A549 treated with Hydrocortisone at 1 μM for 4 hours (cell line): ENCODE measurements at places on chromosomes 1 and 21. TPM values are rescaled to one million over a fixed set of nuclear protein-coding genes. Genes with fewer than 3 reads are reported as not detected.

The PGLYRP3 gene
- not detected in 5 replicates for total RNA-seq

The SLC16A4 gene
- 26.6 to 43.5 TPM (median 33.7 TPM) in 5 replicates for total RNA-seq

The FGGY gene
- 1.8 to 2.3 TPM (median 2.2 TPM) in 5 replicates for total RNA-seq

The SPATA17 gene
- total RNA-seq: 2.2 to 2.8 TPM (median 2.2 TPM) in 5 replicates

The MPZ gene
- total RNA-seq: 0.13 to 0.27 TPM (median 0.21 TPM) in 4 of 5 replicates, not detected in the other

The NMNAT2 gene
- 0.35 to 0.71 TPM (median 0.51 TPM) in 5 replicates for total RNA-seq

The KRTAP6-2 gene
- not detected in 5 replicates for total RNA-seq

The FAM131C gene
- 13.8 to 19.9 TPM (median 17.8 TPM) in 5 replicates for total RNA-seq

The LRRC71 gene
- total RNA-seq: 0.05 to 0.23 TPM (median 0.17 TPM) in 5 replicates

The CYYR1 gene
- total RNA-seq: not detected in 5 replicates

The RHCE gene
- total RNA-seq: 0.25 TPM in 1 of 5 replicates, not detected in the others

The IFI44 gene
- total RNA-seq: 0.16 to 0.79 TPM (median 0.43 TPM) in 5 replicates

The SLC5A9 gene
- total RNA-seq: 0.03 to 0.15 TPM (median 0.09 TPM) in 4 of 5 replicates, not detected in the other

The HORMAD1 gene
- 6.7 to 11.9 TPM (median 9.5 TPM) in 5 replicates for total RNA-seq

The LSS gene
- 14.7 to 17.7 TPM (median 15.0 TPM) in 5 replicates for total RNA-seq

The AMIGO1 gene
- total RNA-seq: 0.86 to 1.3 TPM (median 1.1 TPM) in 5 replicates

The GPR157 gene
- 4.2 to 7.1 TPM (median 5.2 TPM) in 5 replicates for total RNA-seq

The FMO2 gene
- not detected in 5 replicates for total RNA-seq

The HAO2 gene
- total RNA-seq: 0.05 TPM in 1 of 5 replicates, not detected in the others

The INSRR gene
- not detected in 5 replicates for total RNA-seq

The RHBDL2 gene
- 1.7 to 2.3 TPM (median 2.1 TPM) in 5 replicates for total RNA-seq

The C1orf87 gene
- not detected in 5 replicates for total RNA-seq

The PPIAL4G gene
- total RNA-seq: not detected in 5 replicates

The CRYAA gene
- not detected in 5 replicates for total RNA-seq

The NPHS2 gene
- total RNA-seq: not detected in 5 replicates

The OR2L3 gene
- not detected in 5 replicates for total RNA-seq

The TMEM52 gene
- 0.44 to 1.4 TPM (median 0.93 TPM) in 5 replicates for total RNA-seq

The TSPEAR gene
- not detected in 5 replicates for total RNA-seq

The NOS1AP gene
- total RNA-seq: 0.18 to 0.33 TPM (median 0.21 TPM) in 5 replicates

The IL19 gene
- total RNA-seq: not detected in 5 replicates

The AZIN2 gene
- total RNA-seq: 0.66 to 1.2 TPM (median 0.93 TPM) in 5 replicates

The TMEM240 gene
- total RNA-seq: 0.24 to 0.70 TPM (median 0.38 TPM) in 4 of 5 replicates, not detected in the other
